ENCODE measurements at places on chromosomes 5 and 9.

DNA sequence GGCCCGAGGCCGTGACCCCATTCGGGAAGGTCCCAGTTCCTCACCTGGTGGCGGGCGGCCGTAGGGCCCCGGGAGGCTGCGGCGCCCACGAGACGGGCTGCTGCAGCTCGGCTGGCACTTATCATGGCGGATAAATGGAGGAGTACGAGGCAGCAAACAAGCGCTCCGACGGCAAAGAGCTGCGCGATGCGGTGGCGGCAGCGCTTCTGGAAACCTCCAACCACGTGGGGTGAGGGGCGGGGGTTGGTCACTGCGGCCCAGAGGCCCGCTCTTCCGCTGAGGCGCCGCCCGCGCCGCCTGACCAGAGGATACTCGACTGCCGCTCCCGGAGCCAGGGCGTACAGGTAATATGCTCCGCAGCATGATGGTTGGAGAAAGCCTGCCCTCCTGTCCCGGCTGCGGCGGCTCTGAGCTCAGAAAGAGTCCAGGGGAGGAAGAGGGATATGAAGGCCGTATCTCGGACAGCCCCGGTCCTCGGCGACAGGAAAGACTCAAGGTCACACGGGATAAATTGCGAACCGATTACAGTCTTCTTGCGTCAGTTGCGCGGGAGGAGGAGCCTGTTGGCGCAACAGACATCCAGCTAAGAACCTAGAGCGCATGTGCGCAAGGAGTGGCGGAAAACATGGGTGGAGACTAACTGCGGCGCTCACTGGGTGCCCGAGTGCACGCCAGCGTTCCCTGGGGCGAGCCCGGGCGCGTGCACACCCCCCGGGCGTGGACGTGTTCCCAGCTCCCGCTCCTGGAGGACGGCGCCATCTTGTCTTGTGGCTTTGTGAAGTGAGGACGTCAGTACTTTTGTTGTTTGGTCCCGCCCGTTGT is at the start of gene HSPA9:
TSS of gene HSPA9 (minus strand) at position 208 of the 822 bp plus-strand sequence. CDS start at position 125, 83 bp downstream.
- peak; percentile 89 for DNase-seq

DNA sequence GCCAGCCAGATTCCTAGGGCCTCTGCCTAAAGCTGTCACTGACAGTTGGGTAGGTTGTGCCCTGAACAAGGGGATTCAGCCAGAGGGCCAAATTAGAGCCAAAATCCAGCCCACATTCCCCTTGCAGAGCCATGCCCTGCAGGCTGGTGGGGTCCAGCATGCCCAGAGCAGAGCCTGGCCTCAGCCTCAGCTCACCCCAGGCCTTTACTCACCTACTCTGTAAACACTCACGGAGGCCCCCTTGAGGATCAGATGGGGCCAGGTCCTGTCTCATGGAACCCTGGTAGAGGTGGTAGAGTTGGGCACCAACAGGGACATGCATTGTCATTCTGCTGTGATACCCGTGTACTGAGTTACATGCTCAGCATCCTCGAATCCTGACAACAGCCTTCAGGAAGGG is 74.9 kb downstream of the LMX1B start:
- no peak for DNase-seq

DNA sequence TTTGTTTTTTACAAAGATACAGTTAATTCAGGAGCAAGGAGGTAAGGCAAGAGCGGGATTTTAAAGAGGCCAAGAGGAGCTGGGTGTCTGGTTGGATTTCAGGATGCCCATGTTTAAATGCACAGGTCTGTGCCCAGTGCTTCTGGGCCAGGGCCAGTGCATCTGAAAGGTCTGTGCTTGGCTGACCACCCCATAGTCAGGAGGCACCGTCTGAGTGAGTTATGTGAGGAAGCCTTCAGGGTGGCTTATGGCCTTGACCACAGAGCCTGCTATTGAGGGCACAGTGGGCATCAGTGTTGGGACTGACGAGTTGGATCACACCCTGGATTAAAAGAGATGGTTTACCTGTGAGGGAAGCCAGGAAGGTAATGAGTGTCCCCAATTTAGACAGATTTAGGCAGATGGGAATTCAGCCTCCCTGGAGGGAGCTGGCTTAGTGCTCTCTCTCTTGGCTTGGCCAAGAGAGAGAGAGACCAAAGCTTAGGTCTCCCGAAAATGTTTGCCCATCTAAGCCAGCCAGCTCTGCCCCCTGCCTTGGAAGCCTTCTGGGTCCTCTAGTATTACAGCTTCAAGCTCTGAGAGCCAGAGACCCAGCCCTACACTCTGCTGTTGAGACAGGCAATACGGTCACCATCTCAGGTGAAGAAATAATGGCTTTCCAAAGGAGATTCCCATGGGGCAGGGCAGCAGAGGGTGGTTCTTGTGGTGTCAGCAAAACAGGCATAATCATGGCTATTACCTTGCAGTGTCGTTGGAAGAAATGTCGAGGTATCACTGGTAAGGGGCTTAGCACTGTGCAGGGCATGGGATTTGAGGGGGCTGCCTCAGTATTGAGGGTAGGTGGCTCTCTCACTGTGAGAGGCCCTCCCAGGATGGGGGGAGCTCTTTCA is 68.6 kb downstream of the RGS3 start:
- DNase-seq, result no peak

- DNase-seq, result no peak
These were observed 44.3 kb upstream of the SH3PXD2B start for GRCh38 chr5:172498431-172499129.

GRCh38 chr5:88842784-88843183 is 40.2 kb downstream of the MEF2C start:
- DNase-seq, result no peak

DNA sequence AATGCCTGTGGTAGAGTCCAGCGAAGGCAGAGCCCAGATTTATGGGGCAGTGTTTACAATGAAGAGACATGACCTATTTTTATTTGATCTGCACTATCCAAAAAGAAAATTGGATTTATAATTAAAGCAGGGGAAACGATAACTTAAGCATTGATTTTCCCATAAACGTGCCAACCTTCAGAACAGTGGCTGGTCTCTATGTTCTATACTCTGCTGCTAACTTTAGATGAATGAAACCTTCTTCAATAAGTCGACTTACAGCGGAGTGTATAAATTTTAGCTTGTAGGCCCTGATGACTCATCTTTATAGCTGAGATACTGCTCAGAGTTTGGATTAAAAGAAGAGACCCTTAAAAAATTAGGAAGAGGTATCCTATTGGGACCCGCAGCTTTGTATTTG is 452.6 kb downstream of the TLR4 start:
- no peak for DNase-seq

DNA sequence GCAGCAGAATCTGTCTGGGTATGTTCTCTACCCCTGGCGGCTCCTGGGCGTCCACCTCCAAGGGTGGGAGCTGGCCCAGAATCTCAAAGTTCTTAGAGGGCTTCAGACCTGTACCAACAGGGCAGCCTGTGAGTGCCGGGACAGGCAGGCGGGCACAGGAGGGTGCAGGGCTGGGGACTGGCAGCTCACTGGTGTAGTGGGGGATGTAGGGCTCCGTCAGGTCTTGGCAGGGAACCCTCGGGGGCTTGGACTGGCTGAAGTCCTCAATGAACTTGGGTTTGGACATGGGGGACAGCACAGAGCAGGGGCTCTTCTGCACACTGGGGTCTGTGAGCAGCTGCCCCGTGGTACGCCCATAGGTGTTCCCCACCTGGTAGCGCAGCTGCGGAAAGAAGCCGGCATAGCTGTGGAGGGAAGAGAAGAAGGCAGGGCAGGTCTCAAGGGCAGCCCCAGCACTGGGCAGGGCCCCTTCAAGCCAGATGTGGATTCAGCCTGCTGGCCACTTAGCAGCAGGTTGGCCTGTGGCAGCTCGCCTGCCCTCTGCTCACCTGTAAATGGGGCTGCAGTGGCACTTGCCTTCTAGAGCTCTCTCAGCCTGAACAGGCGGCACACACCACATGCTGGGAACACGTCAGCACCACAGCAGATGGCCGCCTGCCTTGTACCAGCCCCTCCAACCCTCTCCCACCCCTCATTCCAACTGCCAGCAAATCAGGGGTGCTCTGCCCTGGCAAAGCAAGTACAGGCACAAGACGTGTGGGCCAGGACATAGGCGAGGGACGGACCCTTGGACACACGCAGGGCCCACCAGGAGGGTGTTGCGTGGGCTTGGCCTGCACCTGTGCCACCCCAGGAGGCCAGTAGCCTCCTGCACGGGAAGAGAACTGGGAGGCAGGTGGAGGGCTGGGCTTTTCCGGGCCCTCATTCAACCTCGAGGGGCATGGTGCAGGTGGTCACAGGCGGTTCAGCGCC is 4.6 kb downstream of the TUBB4B start:
- no peak for DNase-seq

GRCh38 chr5:171415115-171415730 is 4.2 kb upstream of the FGF18 start:
- DNase-seq, result no peak

- no peak for DNase-seq
These were observed 1978.6 kb upstream of the CDH6 start for GRCh38 chr5:29214839-29215238.

DNA sequence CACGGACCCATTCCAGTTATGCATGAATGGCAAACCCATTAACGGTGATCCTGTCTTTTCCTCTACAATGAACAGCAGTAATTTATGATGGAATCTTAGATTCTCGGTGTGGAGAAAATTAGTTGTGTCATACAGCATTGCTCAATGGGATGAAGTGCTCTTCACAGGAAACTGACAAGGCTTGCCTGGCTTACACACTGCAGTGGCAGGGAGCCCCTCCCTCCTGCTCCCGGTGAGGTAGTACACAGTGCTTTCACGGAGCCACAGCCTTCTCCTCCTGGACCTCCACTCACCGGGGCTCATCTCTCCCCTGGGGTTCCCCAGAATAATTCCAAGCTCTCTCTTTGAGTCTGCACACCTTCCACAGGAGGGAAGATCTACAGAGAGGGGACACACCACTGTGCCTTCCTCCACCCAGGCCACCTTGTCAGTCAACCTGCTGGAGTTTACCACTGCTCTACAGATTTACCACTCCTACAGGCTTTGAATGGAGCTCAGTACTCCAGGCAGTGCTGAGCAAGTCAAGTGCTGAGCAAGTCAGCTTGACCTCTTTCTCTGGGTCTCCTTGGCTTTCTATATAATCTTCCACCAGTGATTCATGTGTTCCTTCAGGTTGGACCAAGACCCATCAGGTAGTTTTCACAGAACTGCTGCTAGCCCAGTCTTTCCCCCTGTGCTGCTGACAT is 59.1 kb upstream of the TBC1D2 start:
- no peak for DNase-seq

- DNase-seq, result no peak
These were observed 110.3 kb downstream of the SLC12A2 start for GRCh38 chr5:128193665-128194390.

- no peak for DNase-seq
These were observed 46.6 kb downstream of the BNC2 start for GRCh38 chr9:16823906-16824305.

- DNase-seq, result no peak
These were observed 156.9 kb downstream of the PAM start for GRCh38 chr5:102911973-102912372.

DNA sequence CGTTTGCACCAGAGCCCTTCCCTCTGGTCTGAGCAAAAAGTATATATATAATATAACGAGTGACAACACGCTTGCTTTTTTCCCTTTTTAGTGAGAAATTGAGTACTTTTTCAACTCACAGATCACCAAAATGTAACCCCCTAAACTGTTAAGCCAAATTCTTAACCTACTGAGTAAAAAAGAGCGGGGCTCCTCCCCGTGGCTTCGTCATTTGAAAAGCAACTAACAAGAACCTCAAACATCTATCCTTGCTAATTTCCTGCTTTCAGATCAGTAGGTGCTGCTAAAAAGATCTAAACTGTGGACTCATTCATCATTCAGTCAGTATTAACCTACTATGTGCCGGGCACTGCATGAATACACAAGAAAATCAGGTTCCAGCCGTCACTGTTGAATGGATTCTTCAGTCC is 1.0 kb upstream of the PTBP3 start:
- no peak for DNase-seq

- DNase-seq, result no peak
These were observed 69.7 kb upstream of the ABL1 start for GRCh38 chr9:130765137-130766020.

GRCh38 chr9:111959468-111960359 is 63.1 kb downstream of the UGCG start:
- DNase-seq, result no peak

GRCh38 chr5:160318409-160318808 is 6.0 kb upstream of the CCNJL start:
- DNase-seq, result no peak

GRCh38 chr9:98558575-98558974 is 150.2 kb downstream of the GABBR2 start:
- no peak for DNase-seq

DNA sequence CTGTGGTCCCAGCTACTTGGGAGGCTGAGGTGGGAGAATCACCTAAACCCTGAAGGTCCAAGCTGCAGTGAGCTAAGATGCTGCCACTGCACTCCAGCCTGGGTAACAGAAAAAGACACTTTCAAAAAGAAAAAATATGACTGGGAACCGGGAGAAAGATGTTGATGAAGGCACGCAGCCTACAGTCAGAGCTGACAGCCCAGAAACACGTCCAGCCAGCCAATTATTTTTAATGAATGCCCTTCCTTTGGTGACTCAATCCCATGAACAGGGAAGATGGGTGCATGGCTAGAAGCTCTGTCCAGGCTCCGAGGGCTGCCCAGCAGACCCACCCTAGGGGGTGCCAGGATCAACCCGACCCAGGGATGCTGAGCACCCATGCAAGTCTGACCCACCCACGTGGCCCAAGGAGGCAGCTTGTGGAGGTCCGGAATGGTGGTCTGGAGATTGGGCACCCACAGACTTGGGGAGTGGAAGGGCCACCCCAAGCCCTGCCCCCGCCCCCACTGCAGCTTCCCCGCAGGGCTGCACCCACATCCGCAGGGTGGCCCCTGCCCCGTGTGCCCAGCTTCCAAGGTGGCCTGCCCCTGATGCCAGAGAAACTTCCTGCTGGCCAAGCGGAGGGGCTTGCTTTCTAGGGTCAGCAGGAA is 51.0 kb downstream of the ADAMTS2 start:
- no peak for DNase-seq

- DNase-seq, result no peak
These were observed 80.3 kb downstream of the HMHB1 start for GRCh38 chr5:143892271-143892670.

DNA sequence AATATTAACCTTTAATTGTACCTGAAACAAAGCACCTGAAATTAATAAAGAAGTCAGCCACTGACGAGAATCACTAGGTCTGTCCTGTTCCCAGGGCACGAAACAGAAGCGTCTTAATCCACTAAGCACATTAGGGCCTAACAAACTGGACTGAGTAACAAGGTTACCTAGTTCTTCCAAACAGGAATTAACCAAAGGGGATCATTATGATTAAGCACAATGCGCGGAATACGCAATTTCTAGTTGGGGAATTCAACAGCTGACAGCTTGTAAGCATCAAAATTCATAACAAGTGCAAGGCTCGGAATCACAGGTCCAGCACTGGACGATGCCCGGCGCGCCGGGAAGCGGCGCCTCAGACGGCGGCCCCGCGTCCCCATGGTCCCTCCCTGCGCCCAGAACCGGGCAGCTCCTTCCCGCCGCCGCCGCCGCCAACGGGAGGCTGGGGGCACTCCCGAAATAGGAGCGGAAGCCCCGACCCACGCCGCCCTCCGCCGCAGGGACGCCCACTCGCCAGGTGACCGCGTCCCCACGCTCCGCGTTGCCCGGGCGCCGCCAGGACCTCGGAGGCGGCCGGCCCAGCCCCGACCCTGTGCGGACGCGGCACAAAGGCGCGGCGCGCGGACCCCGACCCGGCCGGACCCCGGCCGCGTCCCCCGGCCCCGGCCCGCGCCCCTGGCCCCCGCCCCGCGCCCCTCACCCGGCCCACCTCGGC is 898 bp downstream of the CAMSAP1 start:
- no peak for DNase-seq
